Stimulated activated CD4-positive, alpha-beta T cell treated with anti-CD3 and anti-CD28 coated beads, TNF-alpha, amount 100 ng/mL, for 1 hour (primary cell): ENCODE measurements at places on chromosomes 4 and X.

- DNase-seq: no peak
Measured at GRCh38 chr4:104344342-104344980, 150.2 kb downstream of the CXXC4 start.

- no peak for DNase-seq
Measured at GRCh38 chr4:122816476-122816875, 10.2 kb upstream of the FGF2 start.

DNA sequence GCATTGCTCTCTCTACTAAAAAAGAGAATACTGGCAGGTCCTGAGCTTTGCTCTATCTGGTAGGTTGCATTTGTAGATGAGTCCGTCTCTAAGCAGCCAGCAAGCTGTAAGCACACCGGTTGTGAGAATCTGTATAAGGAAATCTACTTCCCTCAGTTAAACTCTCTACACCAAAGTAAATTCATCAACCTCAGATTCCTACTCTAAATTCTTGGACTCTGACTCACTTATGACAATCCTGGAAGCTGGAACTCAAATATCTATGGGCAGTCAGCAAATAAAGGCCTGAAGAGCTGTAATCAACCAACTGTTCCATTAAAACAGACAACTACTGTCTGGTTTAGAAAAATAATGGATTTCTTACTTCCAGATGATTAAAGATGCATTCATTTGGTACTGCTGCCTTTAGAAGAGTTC lies 37.9 kb downstream of the FAT1 start:
- DNase-seq: no peak

GRCh38 chr4:182155806-182156205 lies 87.4 kb upstream of the TENM3 start:
- DNase-seq: no peak

GRCh38 chrX:16567681-16568080 lies 82.3 kb upstream of the S100G start:
- no peak for DNase-seq
